Stimulated activated CD4-positive, alpha-beta T cell treated with anti-CD3 and anti-CD28 coated beads, Interleukin-1b, Interleukin-23, amount 100 ng/mL, for 1 hour (primary cell): ENCODE measurements at places on chromosomes 6 and 20.

GRCh38 chr6:138569970-138570724 lies 70.9 kb upstream of the NHSL1 start:
- DNase-seq, result no peak

DNA sequence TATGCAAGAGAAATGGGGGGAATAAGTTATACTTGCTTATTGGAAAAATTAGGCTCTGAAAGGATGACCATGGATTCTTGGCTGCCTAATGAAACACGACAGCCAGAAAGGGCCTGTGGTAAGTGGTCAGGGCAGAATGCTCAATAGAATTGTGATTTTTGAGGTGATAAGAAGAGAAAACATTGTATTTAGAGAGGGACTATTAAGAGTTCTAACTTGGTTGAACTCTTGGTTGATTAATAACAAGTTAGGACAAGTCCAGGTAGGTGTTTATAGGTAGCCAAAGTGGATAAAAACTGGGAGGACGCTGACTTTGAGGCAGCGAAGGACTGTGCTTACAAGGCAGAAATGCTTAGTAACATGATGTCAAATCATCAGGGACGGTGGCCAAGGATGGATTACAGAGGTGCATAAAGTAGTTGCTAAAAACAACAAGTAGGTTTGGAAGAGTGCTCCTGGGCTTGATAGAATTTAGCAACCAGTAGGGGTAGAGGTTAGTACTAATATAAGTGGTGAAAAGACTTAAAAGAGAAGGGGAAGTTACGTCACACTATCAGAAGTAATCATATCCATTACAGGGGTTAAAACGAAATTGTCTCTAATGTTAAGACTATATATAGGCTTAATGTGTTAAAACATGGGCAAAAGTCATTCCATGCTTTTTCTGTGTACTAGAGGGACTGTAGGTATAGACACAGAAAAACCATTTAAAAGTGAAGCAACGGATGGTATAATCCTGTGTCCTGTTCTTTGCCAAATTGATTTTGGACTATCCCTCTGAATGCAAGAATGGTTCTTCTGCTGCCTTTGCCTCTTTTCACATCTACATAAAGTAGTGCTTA lies 98.6 kb downstream of the EYA4 start:
- no peak for DNase-seq

- no peak for DNase-seq
Measured at GRCh38 chr6:156021746-156022396, 566.2 kb upstream of the NOX3 start.

GRCh38 chr6:99467509-99468106 lies 42.5 kb upstream of the PNISR start:
- DNase-seq, result no peak

DNA sequence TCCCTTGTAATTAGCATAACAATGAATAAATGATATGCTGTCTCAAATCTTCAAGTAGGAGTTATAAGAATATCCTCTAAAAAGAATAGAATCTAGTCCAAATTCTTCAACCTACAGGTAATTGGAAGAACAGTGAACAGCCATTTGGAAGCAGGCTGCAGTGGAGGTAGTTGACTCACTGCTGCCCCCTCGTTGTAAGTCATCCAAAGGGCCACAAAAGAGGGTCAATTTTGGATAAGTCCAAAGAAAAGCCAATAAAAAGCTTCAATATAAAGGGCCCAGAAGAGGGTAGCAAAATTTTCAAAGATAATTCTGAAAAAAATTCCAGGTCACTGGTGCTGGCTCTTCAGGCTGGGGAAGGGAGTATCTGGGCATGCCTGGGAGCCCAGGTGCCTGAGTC lies 60.8 kb upstream of the SSTR4 start:
- DNase-seq, result no peak

GRCh38 chr20:32985596-32985995 lies 18.6 kb downstream of the SUN5 start:
- DNase-seq, result no peak

DNA sequence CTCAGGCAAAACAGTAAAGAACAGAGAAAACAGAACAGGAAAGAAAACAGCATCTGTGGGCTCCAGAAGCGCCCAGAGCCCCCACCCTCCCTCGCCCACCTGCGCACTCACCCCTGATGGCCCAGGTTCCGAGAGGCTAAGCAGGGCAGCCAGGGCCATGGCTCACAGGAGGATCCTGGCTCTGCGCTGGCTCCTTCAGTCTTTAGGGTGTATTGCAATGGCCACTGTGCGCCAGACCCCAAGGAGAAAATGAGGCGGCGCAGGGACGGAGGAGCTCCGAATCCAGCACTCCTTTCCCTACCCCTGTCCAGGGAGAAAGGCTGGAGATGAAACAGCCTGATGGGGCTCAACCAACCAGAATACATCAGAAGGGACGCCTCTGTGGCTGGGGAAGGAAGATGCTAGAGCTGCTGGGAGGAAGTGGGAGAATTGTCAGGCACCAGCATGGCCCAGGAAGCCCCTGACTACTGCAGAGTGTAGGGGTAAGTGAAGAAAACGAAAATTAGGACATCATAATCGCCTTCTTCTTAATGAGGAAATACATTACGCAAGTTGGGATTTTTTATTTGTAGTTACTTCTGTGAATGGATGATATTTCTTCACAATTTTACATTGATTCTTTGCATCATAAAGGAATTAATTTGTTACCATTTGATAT lies 49.0 kb downstream of the COL11A2 start:
- DNase-seq, result no peak

DNA sequence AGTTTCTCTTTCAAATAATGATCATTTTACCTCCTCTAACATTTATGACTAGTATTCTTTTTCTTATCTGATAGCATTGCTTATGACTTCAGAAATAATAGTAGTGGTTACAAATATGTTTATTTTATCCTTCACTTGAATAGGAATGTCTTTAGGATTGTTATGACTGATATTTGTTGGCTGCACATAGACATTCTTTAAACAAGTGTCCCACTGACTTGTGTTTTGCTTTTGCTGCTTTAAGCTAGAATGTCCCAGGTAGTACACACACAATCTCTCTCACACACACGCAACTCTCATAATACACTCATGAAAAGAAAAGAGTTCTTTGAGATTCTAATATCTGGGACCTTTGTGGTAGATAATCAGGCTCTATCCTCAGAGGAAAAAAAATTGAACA lies 21.6 kb downstream of the KIAA1586 start:
- DNase-seq, result no peak

DNA sequence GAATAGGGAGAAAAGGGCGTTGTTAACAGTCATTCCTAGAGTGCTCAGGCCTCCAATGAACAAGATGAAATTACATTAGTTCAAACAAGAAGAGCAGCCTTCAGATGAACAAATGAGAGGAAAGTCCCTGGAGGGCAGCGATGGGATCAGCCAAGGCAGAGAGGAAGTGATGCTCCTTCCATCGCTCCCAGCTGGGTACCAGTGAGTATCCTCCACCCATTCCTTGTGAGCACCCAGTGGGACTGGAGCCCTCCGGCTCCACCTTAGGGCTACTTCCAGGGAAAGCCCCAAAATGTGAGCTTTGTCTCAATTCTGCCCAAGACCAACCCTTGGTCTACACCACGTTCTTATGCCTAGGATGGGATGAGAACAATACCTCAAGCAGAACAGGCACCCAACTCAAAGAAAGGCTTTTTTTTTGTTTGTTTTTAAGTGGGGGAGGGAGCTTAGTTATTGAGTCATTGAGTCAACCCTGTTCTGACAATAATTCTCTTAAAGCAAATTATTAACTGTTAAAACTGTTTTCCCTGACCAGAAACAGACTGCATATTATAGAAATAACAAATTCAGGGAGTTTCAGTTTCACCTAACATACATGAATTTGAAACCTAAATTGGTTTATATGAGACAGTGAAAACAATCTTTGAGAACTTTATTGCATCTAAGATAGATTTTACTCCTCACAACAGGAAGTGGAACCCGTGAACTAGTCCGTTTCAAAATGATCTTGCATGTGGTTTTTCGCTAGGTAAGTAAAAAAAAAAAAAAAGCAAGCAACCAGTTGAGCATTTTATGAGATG lies 106.9 kb downstream of the IPCEF1 start:
- DNase-seq, result no peak
